AG09309 (cell line): ENCODE measurements at places on chromosomes 12 and 14.
A peak's percentile ranks its signal among the peaks of the same experiment; 100 is the strongest.

DNA sequence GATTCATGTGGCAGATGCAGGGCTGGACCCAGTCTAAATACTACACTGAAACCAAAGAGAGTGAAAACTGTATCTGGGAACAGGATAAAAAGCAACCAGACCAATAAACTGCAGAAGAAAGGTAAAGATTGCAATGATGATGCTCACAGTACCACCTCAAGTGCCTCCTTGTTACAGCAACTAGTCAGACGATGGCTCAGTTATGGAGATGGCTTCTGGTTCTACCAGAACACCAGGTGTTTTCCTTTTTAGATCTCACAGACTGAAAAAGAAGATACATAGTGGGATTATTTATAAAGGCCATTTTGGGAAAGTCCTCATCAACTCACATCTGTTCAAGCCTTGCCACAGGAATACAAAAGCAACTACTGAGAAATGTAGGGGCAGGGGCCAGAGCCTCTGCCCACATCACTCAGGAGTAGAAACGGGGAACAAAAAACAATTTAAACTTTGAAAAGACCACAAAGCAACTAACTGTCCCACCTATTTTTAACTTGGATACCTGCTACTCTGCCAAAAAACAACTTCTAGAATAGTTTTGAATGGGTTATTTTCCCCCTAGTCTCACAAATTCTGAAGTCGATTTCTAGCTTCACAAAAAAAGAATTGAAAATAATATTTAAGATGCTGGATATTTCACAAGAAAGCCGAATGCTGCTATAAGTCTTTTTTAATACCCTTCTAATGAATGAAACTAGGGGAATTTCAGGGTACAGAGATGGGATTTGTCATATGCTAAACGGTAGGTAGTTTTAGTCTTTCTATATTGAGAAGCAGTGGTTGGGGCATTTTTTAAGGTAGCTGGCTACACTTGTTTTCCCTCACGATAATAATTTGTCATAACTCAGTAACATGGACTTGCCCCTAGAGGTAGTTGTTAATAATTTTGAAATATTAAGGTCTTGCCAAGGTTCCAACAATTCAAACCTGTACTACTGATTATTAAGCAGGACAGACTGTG, 197.2 kb upstream of the TMPO start:
- DNase-seq = no peak

- DNase-seq = no peak
Measured at GRCh38 chr12:11756022-11756421, 106.5 kb downstream of the ETV6 start.

DNA sequence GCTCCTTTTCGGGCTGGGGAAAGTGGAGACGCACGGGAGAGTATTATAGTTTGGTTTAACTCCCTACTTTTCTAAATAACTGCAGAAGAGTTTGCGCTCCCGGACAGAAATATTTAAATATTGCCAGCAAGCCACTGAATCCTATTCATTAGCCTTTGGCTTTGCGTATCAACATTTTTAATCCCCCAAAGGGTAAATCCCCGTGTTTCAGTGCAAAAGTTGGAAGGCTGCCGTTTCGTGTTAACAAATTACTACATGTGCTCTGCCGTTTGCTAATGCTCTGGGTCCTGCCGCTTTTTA, 372 bp upstream of the DPF3 start:
- DNase-seq = no peak

DNA sequence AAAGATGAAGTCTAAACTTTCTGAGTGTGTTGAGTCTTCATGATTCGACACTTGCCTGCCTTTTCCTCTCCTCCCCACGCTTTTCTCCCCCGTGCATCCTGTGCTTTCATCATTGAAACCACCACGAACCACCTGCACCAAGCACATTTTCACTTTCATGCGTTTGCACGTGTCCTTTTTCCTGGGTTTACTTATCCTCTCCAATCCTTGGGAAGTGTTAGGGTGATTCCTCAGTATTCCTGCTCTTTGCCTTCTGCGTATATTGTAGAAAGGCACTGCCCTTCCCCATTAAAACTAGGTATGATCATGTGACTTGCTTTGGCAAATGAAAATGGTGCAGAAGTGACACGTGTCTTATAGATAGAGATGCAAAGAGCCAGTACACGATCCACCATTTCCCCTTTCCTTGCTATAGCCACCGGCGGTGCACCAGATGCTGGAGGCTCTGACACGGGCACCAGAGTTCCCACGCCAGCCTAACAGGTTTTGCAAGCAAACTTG, 106.6 kb downstream of the BRMS1L start:
- DNase-seq = no peak

- DNase-seq = peak; percentile 4
Measured at GRCh38 chr14:87805315-87805723, 187.7 kb downstream of the GALC start.

GRCh38 chr14:67526676-67527459, 6.2 kb upstream of the PLEKHH1 start:
- DNase-seq = no peak

- DNase-seq = no peak
Measured at GRCh38 chr12:116065606-116066005, 211.9 kb downstream of the MED13L start.

DNA sequence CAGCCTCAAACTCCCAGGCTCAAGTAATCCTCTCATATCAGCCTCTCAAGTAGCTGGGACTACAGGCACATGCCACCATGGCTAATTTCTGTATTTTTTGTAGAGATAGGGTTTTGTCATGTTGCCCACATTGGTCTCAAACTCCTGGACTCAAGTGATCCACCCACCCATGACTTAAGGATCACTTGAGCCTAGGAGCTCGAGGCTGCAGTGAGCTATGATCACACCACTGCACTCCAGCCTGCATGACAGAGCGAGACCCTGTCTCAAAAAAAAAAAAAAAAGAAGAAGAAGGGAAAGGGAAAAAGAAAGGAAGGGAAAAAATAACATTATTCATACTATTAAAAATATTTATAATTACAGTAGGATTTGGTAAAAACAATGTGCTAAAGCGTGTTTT, 19.2 kb downstream of the EPS8 start:
- no peak for DNase-seq

DNA sequence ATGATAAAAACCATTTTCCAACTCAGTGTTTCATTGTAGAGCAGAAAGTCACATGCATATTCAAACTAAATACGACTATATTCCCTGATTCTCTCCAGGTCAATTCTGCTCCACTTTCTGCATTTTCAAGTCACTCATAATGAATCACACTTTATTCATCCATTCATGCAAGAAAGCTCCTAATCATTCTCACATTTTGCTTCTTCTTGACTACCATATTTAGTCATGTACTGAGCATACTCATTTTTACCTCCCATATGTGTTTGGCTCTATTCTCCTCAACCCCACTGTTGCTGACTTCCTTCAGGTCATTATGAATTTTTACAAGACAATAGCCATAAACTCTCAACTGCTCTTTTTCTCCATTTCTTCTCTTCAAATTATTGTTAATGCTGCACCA, 43.4 kb upstream of the PIK3C2G start:
- peak; percentile 16 for DNase-seq

DNA sequence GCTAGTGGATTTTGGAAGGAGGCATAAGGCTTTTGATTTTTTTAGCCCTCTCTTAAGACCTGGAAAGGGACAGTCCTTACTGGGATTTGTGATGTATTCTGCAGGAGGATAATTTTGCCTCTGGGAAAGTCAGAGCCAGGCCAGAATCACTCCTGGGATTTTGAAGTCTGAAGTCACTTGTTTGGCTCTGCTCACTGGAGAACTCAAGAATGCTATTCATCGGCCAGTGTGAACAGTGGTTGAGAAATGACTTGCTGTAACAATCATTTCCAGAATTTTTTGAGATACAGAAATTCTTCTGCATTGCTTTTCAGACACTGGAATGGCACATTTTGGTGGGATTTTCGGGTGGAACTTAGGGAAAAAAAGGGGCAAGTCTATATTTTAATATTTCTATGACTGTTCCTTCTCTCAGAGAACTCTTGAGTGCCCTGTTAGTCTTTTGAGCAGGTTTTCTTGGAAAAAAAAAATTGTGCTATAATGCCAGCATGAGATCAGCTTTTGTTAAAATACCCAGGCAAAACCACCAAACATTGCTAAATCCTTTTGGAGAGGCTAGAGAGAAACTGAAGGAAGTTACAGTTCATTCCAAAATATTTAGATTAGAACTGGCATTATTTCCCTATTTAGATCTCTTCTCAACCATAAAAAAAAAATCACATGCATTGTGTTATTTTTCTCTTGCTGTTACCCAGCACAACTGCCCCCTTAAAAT, 26.1 kb upstream of the BHLHE41 start:
- peak; percentile 46 for DNase-seq

GRCh38 chr12:128531170-128531569, 264.2 kb downstream of the TMEM132C start:
- DNase-seq = no peak

- DNase-seq = no peak
Measured at GRCh38 chr12:70110085-70110484, 133.1 kb upstream of the CNOT2 start.

DNA sequence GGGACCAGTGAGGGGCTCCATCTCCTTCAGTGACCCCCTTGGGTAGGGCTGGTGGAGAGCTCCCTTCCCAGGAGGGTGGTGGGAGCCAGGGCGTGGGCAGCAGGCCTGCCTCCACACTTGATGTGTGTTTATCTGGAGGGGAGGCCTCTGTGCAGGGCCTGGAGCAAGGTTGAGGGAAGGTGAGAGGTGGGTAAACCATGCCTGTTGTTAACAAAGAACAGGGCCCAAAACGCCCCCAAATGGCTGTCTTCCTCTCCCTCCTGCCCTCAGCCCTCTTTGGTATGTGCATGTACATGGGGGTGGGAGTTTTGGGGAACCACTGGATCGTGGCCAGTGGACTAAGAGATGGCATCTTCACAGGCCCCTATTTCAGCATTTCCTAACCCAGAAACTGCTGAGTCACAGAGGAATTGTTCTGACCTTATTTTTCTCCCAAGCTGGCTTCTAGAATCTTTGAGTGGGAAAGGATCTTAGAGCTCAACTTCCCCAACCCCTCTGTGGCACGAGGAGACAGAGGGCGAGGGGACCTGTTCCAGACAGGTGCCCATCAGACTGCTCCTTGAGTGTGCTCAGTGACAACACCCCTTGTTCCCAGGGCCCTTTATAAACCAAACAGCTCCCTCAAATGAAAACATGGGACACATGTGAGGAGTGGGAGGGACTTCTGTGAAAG, 3.6 kb downstream of the SLC48A1 start:
- peak; percentile 33 for DNase-seq

DNA sequence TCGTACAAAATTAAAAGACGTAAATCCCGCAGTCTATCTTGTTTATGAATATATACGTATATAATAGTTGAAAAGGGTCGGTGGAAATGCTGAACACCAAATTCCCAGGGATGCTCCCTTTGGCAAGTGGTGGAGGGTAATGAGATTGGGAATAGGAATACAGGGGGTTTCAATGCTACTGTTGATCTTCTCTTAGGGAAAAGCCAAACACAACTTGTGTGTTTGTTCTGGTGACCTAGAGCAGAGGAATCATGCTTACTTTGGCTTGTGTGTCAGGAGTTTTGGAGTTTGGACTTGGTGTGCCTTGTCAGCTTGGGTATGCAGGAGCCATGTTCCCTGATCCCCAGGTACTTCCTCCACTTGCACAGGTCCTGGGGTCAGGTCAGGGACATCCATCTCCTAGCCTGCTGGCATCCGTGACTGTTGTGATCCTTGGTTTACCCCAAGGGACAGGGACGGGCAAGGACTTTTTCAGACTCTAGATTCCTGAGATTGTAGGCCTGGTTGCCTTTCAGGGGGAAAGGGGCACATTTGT, 4.1 kb downstream of the SLC10A1 start:
- no peak for DNase-seq

DNA sequence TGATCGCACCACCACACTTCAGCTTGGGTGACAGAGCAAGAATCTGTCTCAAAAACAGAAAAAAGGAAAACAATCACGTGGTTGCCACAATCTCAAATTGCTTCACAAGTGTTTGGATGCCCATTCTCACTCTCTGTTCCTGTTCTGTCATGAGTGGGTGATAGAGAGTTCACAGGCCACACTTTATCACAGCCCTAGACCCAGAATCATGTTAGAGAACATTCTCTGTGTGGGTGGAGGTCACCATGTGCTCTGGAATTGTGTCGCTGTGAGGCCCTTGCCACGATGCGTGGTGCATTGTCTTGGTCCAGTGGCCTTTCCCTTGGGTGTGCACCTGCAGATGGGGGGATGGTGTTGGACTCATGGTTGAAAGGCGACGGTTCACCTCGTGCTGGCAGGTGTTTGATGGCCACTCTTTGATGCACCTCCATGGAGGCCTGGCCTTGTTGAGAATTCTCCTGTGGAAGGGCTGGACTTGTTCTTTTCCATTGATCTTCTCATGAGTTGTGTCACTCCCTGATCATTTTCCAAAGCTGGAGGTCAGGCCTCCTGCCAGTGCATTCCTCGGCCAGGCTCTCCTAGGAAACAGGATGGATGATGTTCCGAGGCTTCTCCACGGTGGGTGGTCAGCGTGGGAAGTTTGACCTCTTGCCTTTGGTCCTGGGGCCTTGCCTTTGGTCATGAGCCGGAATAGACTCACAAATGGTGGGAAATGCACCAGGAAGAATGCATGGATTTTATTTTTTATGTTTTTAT, 91.9 kb downstream of the SLC24A4 start:
- no peak for DNase-seq

GRCh38 chr12:107057071-107057834, 36.1 kb downstream of the CRY1 start:
- DNase-seq = peak; percentile 33

GRCh38 chr12:93461503-93461902, 5.8 kb upstream of the MRPL42 start:
- DNase-seq = no peak

DNA sequence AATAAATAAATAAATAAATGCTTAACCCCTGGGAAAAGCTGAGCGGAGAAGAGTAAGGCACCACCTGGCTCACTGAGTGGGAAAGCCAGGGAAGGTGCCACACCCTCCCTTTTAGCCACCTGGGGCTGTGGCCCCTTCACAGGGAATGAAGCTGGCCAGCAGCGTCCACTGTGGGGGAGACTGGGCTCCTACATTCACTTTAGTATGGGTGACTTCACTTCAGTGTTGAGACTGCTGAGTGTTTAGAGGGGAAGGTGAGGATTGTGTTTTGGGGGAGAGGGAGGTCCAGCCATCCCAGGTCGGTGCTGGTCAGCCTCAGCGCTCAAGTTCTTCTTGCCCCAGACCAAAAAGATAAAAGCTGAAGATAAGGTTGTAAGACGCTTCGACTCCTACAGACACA, 1.6 kb downstream of the NAB2 start:
- no peak for DNase-seq

DNA sequence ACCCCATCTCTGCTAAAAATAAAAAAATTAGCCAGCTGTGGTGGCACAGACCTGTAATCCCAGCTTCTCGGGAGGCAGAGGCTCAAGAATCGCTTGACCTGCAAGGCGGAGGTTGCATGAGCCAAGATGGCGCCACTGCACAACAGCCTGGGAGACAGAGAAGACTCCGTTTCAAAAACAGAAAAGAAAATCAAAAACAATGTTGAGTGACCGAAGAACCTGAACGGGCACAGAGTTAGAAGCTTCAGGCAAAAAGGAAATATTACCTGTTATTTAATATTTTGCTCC, 3.5 kb downstream of the GLT1D1 start:
- DNase-seq = no peak
